ENCODE measurements at places on chromosomes 7 and 10.

- peak; percentile 81 for DNase-seq
These were observed 181.3 kb downstream of the SDK1 start for GRCh38 chr7:3482147-3482921.

DNA sequence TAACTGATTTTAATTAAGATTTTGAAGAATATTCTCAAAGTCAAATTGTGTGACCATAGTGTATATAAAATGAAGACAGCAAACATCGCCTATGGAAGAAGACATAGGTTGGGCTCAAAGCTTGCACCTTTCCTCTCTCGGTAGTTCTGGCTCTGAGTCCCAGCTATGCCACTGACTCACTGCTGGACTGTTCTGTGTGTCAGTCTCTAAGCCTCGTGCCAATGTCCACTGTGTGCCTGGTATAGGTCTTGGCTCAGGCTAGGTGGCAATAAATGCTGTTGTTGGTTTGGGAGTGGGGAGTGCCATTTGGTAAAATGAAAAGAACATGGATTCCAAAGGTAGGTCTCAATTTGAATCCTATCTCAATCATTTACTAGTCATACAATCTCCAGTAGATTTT lies 137.5 kb upstream of the RHEB start:
- no peak for DNase-seq

DNA sequence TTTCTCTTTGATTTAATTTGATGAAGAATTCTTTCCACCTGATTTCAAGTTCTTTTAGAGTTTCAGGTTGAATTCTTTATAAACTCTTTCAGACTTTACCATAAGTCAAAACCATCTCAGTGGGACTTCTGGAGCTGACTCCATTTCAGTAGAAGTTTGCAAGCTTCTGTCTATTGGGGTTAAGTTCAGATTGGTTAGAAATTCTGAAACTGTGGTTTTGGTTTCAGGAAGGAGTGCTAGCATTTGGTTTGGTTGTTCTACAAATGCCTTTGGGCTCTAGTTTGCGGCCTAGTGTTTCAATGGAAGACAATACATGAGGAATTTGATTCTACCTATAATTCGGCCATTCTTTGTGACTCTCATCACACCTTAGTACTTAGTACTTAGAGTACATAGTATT lies 176.8 kb upstream of the RHOBTB1 start:
- DNase-seq: no peak

DNA sequence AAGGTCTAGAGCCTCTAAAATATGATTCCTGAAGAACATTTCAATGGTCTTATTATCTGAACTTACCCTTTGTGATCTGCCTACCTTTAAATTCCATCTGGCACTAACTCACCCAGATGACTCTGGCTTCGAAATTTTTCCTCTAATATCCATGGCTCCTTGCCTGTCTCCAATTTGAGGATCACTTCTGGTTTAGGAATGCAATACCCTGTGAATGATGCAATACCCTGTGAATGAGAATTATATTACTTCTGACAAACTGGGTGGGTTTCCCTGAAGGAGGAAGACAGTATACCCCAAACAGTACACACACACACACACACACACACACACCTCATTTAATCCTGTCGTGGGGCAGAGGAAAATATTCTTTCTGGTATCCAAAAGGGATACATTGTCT lies 115.3 kb downstream of the ZNF33B start:
- DNase-seq: no peak

DNA sequence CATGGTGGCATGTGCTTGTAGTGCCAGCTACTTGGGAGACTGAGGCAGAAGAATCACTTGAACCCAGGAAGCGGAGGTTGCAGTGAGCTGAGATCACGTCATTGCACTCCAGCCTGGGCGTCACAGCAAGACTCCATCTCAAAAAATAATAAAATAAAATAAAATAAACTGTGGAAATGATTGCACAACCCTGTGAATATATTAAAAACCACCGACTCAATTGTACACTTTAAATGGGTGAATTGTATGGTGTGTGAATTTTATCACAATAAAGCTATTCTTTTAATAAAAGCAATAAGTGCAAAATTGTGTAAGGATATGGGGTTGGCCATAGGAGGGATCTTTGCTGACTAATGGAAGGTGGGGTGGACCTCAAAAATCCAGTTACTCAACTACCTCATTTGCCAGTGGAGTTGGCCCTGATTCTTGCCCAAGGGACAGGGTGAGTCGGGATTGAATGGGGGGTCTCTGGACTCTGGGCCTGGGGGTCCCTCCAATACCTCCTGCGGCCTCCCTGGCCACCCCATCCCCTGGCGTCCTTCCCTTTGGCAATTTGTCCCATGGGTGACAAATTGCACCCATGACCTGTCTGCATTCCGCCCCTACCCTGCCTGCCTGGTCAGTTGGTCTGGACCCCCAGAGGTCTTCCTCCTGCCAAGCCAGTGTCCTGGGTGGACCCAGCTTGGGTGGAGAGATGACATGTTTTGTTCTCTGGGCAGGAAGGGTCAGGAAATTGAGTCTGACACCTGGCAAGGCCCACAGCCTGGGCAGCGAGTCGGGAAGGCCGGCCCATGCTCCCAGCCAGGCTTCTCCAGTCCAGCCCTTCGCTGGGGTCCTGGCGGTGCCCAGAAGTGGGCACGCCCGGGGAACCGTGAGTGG lies 61.7 kb upstream of the ELN start:
- no peak for DNase-seq

DNA sequence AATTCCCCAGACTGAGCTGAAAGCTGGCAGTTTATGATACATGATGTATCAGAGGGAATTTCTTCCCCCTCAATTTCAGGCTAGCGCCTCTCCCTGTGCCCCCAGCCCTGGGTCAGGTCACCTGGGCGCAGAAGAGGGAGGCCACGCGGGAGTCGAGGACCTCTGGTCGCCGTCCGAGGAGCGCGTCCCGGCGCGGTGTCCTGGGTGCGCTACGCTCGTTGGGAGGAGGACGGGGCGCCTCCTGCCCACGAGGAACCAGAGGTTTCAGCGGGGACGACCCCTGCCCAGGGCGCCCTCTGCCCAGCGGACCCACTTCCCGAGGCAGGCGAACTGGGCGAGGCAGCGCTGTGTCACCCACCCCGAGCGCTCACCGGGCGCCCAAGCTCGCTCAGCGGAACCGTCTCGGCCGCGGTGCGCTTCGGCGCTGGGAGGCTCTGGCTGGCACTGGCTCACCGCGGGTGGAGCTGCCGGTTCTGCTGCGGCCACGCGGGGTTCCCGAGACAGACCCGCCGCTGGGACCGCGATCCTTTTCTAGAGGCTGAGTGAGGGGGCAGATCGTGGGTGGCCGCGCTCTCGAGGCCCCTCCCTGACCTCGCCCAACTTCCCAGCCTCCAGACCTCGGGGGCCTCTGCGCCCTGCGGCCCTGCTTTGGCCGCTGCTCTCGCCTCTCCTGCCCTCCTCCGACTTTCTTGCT lies at the start of gene FAM237B:
FAM237B (minus strand) TSS at position 504 of the 694 bp plus-strand sequence. CDS start 1,556 bp downstream, outside the sequence.
- DNase-seq: no peak

GRCh38 chr10:218798-219197 lies 83.5 kb downstream of the ZMYND11 start:
- no peak for DNase-seq

DNA sequence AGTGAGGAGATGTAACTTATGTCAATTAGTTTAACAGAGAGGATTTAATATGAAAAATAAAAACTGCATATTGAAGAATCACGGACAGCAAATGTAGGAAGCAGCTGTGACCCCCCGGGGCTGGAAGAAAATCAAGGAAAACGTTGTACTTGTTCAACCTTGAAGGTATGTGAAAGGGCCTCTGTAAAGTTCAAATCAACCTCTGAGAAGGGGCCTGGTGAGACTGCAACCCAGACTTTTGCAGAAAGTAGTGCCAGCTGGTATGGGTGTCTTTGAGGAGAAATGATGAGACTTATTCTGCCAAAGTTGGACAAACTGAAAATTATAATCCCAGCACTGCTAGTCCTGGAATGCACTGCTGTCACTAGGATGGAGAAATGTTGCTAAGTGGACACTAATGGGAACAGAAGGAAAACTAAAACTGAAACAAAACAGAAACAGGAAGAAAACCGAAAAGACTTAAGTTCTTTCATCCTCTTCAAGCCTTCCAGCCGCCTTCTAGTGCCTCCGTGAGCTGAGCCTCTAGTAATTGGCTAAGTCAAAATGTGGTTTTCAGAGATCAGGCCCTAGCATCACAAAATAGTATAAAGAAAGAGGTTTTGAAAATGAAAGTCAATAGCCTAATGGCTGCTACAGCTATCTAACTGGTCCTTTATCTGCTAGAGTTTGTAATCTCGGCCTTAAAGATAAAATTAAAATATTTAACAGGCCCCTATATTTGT lies 253.7 kb upstream of the SORCS1 start:
- DNase-seq: no peak

- no peak for DNase-seq
These were observed 16.7 kb downstream of the STN1 start for GRCh38 chr10:103901299-103901698.

DNA sequence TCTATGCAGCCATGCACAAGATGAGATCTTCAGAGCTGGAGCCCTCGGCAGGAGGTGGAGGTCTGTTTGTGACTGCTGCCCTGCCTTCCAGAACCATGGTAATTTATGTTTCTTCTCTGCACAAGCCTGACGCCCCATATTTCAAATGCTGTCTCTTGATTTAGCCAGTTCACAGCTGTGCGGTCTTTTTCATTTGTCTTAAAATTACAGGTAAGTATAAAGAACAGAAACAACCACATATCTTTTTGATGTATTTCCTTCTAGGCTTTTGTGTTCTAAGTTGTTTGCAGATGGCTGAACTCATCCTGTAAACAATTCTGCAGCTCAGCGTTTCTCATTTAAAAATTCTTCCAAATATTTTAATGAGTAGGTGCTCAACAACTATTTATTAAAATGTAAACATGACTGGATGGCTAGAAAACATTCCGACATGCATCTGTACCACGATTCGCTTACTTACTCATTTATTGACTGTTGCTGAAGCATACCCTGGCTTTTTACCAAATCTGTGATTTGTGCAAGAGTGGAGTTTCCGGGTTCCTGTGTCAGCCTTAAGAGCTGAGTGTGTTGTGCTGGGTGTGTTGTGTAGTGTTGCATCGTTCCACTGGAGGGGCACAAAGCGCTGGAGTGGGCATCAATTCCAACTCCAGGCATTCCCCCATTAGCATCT lies 58.9 kb downstream of the PIP4K2A start:
- no peak for DNase-seq

DNA sequence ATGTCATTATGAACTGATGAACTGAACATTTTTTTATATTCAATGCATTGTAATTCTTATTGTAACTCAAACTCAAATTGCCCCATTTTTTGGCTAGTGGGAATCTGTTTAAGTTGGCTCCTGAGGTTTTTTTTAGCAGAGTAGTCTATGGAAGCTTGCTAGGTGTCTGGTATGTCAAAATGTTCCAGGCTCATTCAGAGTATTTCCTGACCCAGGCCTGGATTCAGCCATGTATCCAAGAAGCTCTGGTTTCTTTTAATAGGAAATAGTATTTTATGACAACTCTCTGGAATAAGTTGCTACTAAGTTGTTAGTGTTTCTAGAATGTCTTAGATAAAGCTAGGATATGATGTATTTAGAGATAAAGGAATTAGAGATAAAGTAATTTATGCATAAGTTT lies 288.0 kb downstream of the ARL4A start:
- no peak for DNase-seq

DNA sequence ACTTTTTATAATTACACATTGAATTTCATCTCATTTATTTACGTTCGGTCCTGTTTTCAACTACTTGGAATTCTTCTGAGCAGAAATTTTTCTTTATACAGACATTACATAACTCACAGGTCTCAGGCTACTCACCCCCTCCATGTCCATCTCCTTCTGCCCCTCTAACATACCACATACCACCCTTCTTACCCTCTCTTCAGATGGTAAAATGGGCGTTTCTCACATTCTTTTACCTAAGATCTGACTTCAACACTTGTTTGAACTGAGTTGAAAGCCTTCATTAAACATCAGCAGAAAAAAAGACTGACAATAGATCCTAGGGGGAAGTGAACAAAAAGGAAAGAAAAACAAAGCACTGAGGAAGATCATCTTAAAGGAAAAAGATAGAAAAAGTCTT lies 309.7 kb downstream of the CTNNA3 start:
- no peak for DNase-seq

GRCh38 chr7:132328047-132328620 lies 248.1 kb downstream of the PLXNA4 start:
- no peak for DNase-seq

GRCh38 chr7:27424749-27425148 lies 182.1 kb downstream of the EVX1 start:
- DNase-seq: no peak

DNA sequence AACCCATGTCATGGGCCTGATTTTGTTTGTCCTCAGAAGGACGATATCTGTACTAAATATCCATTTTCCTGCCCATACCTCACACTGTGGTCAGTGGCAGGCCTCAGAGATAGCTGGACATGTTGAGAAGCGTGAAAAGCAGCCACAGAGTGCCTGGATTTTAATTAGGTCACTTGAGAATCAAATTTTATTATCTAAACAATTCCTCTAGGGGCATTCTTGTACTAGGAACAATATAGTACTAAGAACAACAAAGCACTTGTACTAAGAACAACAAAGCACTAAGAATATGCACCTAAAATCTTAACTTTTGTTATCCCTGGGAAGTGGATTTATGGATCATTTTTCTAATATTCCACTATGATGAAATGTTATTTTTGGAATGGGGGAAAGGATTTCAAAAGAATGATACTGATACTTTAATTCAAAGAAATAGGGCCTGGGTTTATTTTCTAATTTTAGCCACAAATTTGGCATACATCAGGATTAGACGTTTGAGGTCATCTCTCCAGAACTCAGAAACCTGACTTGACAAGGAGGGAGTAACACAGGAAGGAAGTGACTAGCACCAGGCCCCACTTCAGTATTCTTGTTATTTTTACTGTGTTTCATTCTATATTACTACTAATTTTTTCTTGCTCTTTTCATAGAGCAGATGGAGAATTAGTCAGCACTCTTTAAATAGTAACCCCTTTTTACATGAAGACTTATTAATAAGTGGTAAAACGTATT lies 112.2 kb downstream of the EXOC4 start:
- DNase-seq: no peak

DNA sequence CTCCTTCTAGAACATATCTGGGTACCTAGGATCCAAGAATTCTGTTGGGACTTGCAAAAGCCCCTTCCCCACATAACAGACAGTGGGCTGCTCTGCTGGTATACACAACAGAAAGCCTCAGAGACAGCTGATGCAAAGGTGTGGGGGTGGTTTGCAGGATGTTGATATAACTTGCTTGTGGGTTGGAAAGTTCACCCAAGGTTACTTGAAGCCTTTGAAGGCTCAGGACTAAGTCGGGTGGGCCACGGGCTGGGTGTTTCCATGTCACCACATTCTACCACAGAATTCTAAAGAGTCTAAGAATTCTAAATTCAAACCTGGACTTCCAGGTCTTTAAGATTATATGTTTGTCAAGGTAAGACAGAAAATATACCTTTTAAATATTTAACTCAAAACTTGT lies 7.4 kb upstream of the NRCAM start:
- no peak for DNase-seq

DNA sequence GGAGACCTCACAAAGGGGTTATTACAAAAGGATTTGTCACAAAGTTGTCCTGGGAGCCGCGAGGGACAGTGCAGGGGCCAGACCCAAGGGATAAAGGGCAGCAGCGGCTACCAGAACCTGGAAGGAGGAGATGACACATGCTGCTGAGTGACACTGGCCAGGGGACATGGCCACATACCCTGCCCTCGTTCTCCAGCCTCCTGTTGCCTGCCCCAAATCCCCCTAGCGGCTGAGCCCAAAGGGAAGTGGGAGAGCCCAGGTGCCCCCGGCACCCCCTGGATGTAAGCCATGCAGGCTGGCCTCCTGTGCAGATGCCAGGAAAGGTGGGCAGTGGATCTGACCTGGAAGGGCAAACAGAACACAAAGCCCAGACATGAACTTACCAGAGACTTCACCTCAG lies 42.7 kb downstream of the C10orf143 start:
- DNase-seq: no peak
